ENCODE measurements at places on chromosomes 2 and 18. TPM values are rescaled to one million over a fixed set of nuclear protein-coding genes. Genes with fewer than 3 reads are reported as not detected.

Gene MEIS1
- 0.25 TPM for total RNA-seq

Gene MYO3B
- total RNA-seq = 7.8 TPM

Gene CABLES1
- 11.8 TPM for total RNA-seq

Gene NETO1
- not detected for total RNA-seq

Gene SCN9A
- total RNA-seq = not detected

Gene OR6B2
- not detected for total RNA-seq

Gene CCDC178
- not detected for total RNA-seq
